Vagina (tissue), 2 donors: ENCODE measurements at places on chromosomes 5 and 9.

DNA sequence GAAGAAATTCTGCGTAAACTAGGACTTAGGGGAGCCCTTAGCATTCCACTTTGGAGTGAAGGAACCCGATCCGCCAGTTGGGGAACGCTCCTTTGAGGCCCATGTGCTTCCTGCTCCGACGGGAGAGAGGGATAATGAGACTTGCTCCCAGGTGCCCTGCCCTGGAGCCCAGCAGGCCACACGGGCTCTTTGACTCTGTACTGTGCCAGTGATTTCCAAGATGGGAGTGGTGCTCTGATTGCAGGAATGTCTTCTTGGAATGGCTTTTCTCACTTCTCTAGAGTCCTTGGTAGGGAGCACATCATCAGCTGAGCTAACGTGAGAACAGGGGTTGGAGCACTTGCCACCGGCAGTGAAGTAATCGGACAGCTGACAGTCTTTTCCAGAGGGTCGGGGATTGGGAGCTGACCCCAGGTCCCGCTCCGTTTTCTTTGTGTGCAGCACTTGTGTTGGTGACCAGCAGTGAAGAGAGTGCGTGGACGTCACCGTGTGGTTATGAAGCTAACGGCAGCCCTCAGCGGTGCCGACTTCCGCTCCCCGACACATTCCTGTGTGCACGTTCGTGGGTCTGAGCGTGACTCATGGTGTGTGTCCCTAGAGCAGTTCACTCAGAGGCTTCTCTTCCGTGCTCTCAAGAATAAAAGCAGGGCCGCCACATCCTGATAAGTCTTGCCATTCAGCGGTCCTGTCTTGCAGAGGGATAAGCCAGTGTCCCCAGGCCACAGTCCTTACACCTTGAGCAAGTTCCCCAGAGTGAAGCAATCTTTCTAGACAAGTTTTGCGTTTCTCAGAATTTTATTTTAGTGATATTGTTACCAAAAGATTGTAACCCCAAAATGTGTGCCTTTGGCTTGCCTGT, 25.6 kb downstream of the ABL1 start:
- DNase-seq = no peak

GRCh38 chr5:133967124-133967523, 1.3 kb downstream of the C5orf15 start:
- no peak for DNase-seq

DNA sequence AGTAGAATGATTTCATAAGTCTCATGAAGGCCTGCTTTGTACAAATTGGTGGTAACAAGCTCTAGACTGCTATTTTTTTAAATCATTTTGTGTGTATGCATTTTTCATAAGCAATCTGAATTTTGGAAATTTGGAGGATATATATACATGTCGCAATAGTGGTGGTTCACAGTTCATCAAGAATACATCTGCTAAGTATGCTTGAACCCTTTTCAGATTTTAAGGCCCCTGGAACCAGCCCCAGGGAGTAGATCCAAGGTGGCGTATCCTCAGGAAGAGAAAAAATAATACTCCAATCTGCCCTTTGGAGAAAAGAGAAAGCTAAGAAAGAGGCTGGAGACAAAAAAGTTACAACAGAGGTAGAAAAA, 141.6 kb downstream of the HINT1 start:
- no peak for DNase-seq

GRCh38 chr5:41763574-41763973, 106.7 kb downstream of the OXCT1 start:
- no peak for DNase-seq

DNA sequence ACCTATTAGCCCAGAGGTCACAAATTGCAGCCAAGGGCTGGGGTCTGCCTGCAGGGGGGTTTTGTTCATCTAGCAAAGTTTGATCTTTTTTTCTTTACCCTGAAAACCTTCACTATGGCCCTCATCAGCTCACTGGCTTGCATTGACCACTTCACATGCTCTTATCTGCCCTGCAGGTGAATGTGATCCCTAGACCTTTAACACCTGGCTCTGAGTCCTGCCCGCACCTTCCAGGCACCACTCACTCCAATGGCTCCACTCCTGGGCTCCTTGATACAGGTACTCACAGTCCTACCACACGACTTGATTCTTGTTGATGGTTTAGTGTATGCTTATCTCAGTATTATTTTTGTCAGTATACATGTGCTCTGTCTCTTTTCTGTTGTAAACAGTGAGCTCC, 92.5 kb downstream of the FEM1C start:
- no peak for DNase-seq

DNA sequence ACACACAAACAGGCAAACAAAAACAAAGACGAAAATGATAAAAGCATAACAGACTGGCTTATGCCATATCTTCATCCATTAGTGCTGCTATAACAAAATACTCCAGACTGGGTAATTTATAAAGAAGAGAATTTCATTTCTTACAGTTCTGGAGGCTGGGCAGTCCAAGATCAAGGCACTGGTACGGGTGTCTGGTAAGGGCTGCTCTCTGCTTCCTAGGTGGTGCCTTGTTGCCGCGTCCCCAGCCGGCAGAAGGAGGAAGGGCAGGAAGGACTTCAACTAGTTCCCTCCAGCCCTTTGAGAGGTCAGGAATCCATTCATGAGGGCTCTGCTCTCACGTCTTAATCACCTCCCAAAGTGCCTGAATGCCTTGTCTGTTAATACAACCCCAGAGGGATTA, 122.6 kb downstream of the BOD1 start:
- peak; percentile 84 for DNase-seq

DNA sequence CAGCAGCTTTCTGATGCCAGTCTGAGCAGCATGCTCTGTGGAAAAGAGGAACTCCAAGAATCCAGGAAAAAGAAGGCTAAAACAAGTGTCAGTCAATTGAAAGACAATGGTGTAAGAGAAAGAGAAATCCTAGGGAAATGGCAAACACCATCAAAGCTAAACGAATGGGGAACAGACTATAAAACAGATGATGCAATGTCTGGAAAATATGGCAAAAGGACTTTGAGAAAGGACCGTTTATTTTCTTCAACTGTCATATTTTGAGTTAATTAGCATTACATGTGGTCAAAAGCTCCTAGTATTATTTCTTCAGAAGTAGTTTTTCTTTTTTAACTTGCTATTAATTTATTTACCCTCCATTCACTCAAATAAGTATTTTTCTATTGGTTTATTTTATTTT, 465.2 kb downstream of the LRRC70 start:
- no peak for DNase-seq

GRCh38 chr5:68494771-68495170, 279.2 kb downstream of the PIK3R1 start:
- no peak for DNase-seq

GRCh38 chr5:122880749-122881148, 35.3 kb downstream of the SNX24 start:
- no peak for DNase-seq

DNA sequence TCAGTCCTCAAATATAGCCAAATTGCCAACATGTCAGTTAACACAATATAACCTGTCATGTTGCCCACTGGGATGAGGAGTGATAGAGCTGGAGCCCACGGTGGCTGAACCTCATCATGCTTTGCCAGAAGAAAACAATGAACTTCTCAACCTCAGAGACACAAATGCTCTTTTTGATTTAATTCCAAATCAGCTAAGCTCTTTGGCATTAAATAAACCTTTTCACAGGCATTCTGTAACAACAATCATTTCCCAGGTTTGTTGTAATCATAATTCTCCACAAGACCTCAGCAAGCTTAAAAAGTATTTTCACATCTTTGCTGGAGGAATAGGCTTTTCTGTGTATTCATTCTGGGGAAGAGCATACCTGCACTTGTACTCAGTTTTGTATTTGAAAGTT, 830.9 kb downstream of the MAT2B start:
- DNase-seq = no peak

- DNase-seq = no peak
Observed at GRCh38 chr5:144421411-144421810, 250.7 kb downstream of the KCTD16 start.

DNA sequence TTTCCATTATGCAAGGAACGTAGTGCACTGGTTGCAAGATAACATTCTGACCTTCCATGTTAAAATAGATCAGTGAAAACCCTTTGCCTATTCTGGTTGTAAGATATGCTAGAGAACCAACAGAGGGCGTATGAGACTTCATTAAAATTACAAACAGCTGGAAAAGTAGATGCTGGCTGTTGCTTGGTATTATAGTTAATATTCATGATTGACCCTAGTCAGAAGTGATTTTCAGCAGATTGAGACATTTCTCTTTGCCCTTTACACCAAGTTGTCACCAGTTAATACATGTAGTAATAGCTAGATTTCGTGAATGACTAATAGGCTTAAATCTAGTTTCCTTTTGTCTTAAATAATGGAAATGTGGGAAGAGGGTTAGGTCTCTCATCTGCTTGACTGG, 13.8 kb upstream of the FGF18 start:
- DNase-seq = no peak

DNA sequence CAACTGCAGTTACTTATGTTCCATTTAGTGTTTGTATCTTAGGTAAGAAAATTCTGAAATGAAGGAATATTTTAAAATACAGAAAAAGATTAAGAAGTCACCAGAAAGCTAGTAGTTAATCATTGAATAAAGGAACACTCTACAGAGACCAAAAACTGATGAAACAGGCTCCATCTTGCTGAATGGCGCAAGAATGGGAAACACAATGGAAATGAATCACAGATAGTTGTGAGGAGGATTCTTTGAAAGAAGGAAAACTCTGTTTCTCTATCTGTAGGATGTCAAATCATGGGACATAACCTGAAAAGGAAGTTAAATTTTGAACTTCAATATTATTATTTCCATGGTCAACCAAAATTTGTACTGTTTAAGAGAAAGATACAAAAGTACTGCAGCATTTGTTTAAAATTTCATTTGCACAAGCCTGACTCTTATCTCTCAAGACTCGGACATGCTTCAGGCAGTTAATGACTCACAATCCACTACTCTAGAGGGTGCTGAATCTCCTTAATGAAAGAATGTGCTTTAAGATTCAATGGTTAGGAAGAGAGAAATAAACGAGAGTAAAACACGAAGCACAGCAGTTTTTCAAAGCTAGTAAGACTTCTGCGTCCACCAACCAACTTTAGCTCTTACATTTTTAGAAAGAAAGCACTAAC, 1064.4 kb upstream of the DMAC1 start:
- DNase-seq = no peak

GRCh38 chr9:93599571-93600403, 23.4 kb downstream of the PHF2 start:
- peak; percentile 71 for DNase-seq

DNA sequence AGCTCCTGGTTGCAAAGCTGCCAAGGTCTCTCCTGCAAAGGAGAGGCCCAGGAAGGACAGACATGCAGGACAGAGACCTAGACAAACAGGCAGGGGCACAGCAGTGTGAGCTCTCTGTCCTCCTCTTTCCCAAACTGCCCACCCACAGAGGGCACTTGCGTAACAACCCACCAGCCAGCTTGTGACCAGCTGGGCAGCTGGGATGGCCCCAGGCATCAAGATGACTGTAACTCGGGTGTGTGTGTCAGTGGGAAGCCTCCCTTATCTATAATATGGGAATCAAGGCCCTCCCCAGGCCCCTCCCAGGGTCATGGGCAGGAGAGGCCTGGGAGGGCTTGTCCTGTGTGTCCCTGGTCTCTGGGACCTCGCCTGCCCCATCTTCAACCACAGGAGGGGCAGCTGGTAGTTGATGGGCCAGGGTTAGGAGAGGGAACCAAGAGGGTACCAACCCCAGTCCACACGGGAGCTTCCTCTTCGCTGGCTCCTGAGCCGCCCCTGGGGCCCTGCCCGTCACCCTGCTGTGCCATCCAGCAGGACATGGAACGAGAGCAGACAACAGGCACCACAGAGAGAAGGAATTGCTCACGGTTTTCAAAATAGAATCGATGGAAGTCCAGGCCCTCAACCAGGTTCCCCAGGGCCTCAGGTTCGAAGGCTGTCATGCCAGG, 37.9 kb downstream of the SLC6A7 start:
- no peak for DNase-seq

GRCh38 chr5:73066466-73066865, 53.9 kb upstream of the TMEM171 start:
- DNase-seq = no peak

DNA sequence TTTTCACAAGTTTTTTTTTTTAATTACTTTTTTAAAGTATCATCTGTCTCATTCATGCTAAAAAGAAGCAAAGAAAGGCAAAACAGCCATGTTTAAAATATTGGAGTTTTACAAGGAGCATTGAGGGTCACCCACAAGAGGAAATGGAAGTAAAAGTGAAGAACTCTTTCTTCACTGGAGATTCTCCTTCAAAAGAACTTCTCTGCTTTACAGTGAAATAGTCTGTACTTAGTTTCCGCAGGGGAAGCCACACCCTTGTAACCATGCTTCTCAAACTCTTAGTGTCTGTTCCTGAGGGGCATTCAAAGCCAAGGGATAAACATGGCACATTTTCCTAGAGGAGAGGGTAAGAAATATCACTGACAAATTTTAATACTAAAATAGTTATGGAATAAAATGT, 8.6 kb downstream of the C9orf72 start:
- no peak for DNase-seq

DNA sequence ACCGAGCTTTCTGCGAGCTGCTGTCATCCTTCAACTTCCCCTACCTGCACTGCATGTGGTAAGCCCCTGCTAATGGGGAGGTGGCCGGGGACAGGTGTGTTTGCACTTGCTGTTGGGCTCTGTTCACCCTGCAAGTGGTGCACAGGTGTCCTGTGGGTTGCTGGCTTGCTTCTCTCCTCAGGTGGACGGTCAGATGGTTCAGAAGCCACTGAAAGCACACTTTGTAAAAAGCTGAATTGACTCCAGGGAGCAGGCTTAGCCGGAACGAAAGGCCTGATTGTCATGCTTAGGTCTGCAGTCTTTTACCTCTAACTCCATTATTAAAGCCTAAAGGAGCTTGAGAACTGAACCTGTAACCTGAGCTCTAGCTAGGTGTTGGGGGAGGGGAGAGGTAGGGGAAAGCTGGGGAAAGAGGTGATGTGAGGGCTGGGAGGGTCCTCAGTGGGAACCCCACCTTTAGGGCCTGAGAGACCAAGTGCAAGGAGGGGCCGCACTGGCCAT, 37.6 kb downstream of the ACER2 start:
- no peak for DNase-seq

DNA sequence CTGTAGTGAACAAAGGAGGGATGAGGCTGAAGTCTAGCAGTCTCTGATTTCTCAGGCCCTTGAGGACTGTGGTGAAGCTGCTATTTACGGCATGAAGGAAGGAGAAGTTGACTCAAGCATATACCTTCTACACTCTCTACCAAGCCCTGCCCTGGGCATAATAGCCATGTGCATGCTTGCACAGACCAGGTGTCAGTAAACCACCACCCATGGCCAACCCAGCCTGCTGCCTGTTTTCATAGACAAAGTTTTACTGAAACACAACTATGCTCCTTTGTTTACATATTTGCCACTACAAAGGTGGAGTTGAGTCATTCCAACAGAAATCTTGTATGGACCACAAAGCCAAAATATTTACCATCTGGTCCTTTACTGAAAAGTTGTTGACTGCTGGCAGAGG, 126.9 kb downstream of the PAPPA start:
- DNase-seq = no peak

DNA sequence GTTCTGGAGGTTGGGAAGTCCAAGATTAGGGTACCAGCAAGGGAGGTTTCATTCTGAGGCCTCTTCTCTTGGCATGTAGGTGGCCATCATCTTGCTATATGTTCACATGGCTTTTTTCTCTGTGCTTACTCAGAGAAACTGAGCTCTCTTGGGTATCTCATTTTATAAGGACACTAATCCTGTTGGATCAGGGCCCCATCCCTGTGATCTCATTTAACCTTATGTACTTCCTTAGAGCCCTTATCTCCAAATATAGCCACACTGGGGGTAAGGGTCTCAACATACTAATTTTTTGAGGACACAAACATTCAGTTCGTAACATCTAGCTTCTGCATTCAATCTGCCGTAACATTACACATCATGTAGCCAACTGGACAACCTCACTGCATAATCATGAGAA, 6.6 kb downstream of the DHX29 start:
- no peak for DNase-seq

- peak; percentile 98 for DNase-seq
Observed at GRCh38 chr9:129175825-129176633, 2.0 kb downstream of the IER5L start.
